ENCODE measurements at places on chromosomes 5 and 9.

DNA sequence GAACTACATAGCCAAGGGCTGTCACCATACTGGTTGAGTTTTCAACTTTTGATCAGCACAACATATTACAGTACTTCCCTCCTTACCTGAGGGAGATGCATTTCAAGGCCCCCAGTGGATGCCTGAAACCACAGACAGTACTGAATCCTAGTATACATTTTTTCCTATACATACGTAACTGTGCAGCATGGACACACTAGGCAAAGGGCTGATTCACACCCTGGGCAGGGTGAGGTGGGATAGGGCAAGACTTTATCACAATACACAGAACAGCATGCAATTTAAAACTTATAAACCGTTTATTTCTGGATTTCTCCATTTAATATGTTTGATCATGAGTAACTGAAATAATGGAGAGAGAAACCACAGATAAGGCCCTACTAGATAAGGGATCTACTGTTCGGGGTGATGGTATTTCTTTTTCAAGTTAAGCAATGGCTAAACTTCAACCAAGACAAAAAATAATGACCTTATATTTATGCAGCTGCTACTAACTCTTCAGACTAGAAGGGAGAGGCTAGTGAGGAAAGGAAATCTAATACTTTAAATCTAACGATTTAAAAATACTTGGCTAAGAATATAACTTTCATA is 186.9 kb upstream of the GNA14 start:
- no peak for DNase-seq

- no peak for DNase-seq
Measured at GRCh38 chr9:112377087-112377486, 2.8 kb upstream of the HSDL2 start.

- no peak for DNase-seq
Measured at GRCh38 chr9:89983411-89983810, 378.6 kb downstream of the GADD45G start.

- no peak for DNase-seq
Measured at GRCh38 chr5:178252258-178252657, 19.7 kb upstream of the PHYKPL start.

DNA sequence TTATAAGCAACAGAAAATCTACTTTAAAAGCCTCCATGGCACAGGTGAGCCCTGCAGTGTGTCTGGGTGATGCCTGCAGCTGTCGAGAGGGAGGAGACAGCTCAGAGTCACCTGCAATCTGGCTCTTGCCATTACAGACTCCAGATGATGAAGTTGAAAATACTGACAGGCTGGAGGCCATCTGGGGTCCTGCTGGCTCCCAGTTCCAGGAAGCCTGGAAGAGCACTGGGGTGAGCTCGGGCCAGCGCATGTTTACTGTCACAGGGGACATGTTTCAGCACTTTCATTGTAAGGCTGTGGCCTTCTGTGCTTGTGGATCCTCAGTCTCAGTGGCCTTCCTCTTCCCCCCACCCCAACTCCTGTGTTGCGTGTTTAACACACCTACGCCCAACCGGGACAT is 28.4 kb downstream of the CEL start:
- no peak for DNase-seq

GRCh38 chr5:169668732-169669131 is 31.7 kb downstream of the DOCK2 start:
- no peak for DNase-seq

GRCh38 chr5:14749579-14750101 is 85.1 kb downstream of the OTULIN start:
- DNase-seq: no peak

GRCh38 chr5:72552041-72552557 is 44.9 kb upstream of the ZNF366 start:
- no peak for DNase-seq

Measured in GM13977 (cell line).